ENCODE measurements at places on chromosomes 1 and 21. TPM values are rescaled to one million over a fixed set of nuclear protein-coding genes. Genes with fewer than 3 reads are reported as not detected.

- H3K36me3 ChIP-seq: no peaks in the 10 kb centered on the region
- H3K4me3 ChIP-seq: no peak overlapping the region
- no peak overlapping the region for H3K27ac ChIP-seq
- H3K4me1 ChIP-seq: no peaks in the 10 kb centered on the region
- no peaks in the 10 kb centered on the region for H3K27me3 ChIP-seq
- no peak for DNase-seq
These were observed 482.6 kb downstream of the TTLL7 start for GRCh38 chr1:83516369-83516768.

Gene CELA3B
- not detected for total RNA-seq

Gene MYOG
- total RNA-seq: not detected

- no peak for DNase-seq
- H3K36me3 ChIP-seq: no peaks in the 10 kb centered on the region
- no peaks in the 10 kb centered on the region for H3K27me3 ChIP-seq
- H3K4me3 ChIP-seq: no peak overlapping the region
- H3K27ac ChIP-seq: peak overlapping the region; percentile 41
These were observed 356.4 kb upstream of the ST6GALNAC5 start for GRCh38 chr1:76510672-76511557.

DNA sequence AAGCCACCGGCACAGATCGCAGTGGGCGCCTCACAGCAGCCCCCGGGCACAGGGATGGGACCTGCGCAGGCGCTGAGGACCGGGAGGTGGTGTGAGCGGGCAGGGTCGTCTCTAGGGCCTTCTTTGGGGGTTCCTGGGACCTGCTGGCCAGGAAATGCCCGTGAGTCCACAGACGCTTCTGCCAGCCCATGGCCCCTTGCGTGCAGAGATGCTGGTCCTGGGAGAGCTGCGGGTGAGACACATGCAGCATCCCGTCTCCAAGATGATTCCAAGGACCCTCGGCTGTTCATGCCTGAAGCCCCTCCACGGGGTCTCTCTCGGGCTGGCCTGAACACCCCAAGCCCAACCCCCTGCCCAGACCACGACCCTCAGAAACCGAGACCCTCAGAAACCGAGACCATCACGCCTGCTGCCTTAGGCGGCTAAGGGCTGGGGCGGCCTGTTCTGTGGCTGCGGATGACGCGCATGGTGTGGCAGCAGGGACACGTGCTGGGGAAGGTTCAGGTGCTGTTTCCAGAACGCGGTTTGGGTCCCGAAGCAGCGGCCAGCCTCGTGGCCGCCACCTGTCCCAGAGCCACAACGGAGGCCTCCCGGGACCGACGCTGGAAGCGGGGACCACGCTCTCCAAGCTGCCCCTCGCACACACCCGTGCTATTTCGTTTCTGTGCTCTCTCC lies 23.0 kb downstream of the CFAP74 start:
- no peak for DNase-seq
- no peaks in the 10 kb centered on the region for H3K27me3 ChIP-seq
- H3K4me3 ChIP-seq: no peak overlapping the region

Gene RIMS3
- total RNA-seq: 1.2 TPM

Gene PRAMEF4
- not detected for total RNA-seq

Gene DMRTA2
- total RNA-seq: not detected

GRCh38 chr1:24917327-24918074 lies 12.6 kb downstream of the RUNX3 start:
- H3K27me3 ChIP-seq: no peaks in the 10 kb centered on the region
- H3K4me1 ChIP-seq: peaks cover 76% of the 10 kb centered on the region
- peaks cover 77% of the 10 kb centered on the region for H3K36me3 ChIP-seq
- H3K27ac ChIP-seq: peak overlapping the region; percentile 87

GRCh38 chr1:37153116-37154100 lies 119.1 kb upstream of the GRIK3 start:
- no peak for DNase-seq
- no peaks in the 10 kb centered on the region for H3K4me1 ChIP-seq
- H3K27ac ChIP-seq: no peak overlapping the region
- no peaks in the 10 kb centered on the region for H3K36me3 ChIP-seq
- no peak overlapping the region for H3K4me3 ChIP-seq

Gene MYOM3
- total RNA-seq: not detected

Gene PDZK1
- total RNA-seq: not detected

- H3K4me3 ChIP-seq: no peak overlapping the region
- H3K27ac ChIP-seq: peak overlapping the region; percentile 12
- H3K4me1 ChIP-seq: no peaks in the 10 kb centered on the region
- H3K36me3 ChIP-seq: no peaks in the 10 kb centered on the region
These were observed 9.8 kb upstream of the SFN start for GRCh38 chr1:26853156-26853555.

GRCh38 chr1:107442551-107442950 lies 301.7 kb downstream of the NTNG1 start:
- H3K27me3 ChIP-seq: peaks cover 4% of the 10 kb centered on the region
- no peaks in the 10 kb centered on the region for H3K36me3 ChIP-seq
- H3K4me3 ChIP-seq: no peak overlapping the region
- DNase-seq: no peak

Gene TTC34
- total RNA-seq: 6.0 TPM

DNA sequence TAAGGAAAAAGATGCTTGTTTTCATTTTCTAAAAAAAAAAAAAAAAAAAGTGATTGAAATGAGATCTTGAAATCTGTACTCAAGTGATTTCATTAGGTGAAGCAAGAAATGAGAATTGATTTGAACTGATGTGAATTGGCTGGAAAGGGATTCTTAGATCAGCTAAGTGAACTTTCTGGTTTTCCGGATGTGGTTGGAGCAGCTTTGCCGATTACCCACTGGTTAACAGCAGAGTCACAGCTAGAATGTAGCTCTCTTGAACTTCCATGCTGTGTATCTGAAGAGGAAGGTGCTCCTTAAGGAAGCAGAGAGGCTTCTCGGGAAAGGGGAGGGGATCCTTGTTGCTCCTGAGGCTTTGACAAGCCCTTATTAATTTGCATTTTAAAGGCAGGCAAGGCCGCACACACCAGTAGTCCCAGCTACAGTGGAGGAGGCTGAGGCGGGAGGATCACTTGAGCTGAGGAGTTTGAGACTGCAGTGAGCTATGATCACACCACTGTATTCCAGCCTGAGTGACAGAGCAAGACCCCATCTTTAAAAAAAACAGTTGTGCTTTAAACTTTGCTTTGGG lies 28.7 kb upstream of the PWP2 start:
- peaks cover 8% of the 10 kb centered on the region for H3K36me3 ChIP-seq
- H3K4me3 ChIP-seq: peak overlapping the region; percentile 20
- peaks cover 61% of the 10 kb centered on the region for H3K4me1 ChIP-seq

- H3K36me3 ChIP-seq: no peaks in the 10 kb centered on the region
- no peak overlapping the region for H3K4me3 ChIP-seq
- no peak overlapping the region for H3K27ac ChIP-seq
- no peaks in the 10 kb centered on the region for H3K4me1 ChIP-seq
- H3K27me3 ChIP-seq: no peaks in the 10 kb centered on the region
These were observed 82.3 kb upstream of the S1PR1 start for GRCh38 chr1:101154547-101154946.

- H3K4me3 ChIP-seq: no peak overlapping the region
- no peak overlapping the region for H3K27ac ChIP-seq
- H3K27me3 ChIP-seq: no peaks in the 10 kb centered on the region
- DNase-seq: no peak
- no peaks in the 10 kb centered on the region for H3K4me1 ChIP-seq
- H3K36me3 ChIP-seq: no peaks in the 10 kb centered on the region
These were observed 126.8 kb downstream of the PIK3R3 start for GRCh38 chr1:46005594-46005993.

DNA sequence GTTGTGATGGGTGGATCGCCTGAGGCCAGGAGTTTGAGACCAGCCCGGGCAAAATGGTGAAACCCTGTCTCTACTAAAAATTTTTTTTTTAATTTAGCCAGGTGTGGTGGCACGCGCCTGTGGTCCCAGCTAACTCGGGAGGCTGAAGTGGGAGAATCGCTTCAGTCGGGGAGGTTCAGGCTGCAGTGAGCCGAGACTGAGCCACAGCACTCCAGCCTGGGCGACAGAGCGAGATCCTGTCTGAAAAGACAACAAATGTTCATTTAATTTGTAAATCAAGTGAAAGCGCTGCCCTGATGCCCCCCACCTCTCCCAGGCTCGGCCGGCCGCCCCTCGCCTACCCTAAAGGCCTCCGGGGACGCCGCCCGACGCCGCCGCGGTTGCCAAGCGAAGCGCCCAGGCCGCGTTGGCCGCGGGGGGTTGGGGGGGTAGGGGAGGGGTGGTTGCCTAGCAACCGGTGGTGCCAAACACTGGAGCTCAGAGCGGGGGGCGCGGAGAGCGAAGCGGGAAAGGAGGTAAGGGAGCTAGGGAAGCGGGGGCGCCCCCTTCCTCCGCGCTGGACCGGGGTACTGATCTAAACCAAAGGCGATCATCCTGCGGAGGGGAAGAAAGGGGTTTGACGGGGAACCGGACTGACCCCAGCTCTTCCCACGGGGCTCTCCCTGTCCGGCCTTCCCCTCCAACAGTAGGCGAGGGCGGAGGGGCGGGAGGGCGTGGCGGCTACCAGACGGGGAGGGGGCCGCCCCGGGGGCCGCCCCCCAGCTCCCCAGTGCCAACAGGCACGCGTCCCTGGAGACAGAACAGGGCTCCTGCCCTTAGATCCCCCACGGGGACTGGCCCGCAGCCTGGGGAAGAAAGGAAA lies at the start of gene TEKT2:
TSS of gene TEKT2 (plus strand) at position 460 of the 862 bp plus-strand sequence. CDS start 828 bp downstream, outside the sequence.
- peaks cover 19% of the 10 kb centered on the region for H3K27me3 ChIP-seq
- H3K4me1 ChIP-seq: no peaks in the 10 kb centered on the region
- peak within 1 kb of the TSS; percentile 33 for H3K4me3 ChIP-seq
- H3K27ac ChIP-seq: no peak within 1 kb of the TSS
- DNase-seq: no peak

- H3K27me3 ChIP-seq: no peaks in the 10 kb centered on the region
- no peak for DNase-seq
- no peaks in the 10 kb centered on the region for H3K36me3 ChIP-seq
- H3K4me3 ChIP-seq: no peak overlapping the region
- H3K27ac ChIP-seq: no peak overlapping the region
- no peaks in the 10 kb centered on the region for H3K4me1 ChIP-seq
These were observed 25.2 kb upstream of the NKAIN1 start for GRCh38 chr1:31264790-31265386.

DNA sequence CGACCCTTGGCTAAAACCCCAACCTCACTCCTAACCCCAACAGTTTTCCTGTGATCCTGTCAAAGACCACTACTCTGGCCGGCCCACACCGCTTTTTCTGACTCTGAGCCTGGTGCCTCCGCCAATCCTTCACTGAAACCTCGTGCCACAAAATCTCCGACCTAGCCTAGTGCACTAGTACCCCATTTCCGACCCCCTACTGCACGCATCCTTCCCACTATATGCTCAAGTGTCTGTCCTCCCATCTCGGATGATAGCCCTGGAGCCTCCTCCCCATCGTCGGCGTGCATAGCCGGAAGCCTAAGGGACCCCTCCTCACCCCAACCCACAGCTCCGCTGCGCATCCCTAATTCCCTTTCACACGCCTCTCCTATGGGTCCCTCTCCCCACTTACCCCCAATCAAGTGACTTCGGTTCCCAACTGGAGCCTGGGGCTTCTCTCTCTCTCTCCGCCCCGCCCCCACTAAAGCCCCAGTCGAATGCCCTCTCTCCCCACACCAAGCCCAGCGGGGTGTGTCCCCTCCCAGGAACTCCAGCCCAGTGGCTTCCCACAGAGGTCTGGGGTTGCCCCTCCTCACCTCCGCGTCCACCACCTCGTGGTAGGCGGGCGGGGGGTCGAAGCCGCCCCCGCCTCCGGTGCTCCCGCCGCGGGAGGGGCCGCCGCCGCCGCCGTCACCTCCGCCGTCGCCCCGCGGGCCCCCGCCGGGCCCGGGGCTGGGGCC lies 791 bp downstream of the USP24 start:
- H3K27me3 ChIP-seq: no peaks in the 10 kb centered on the region
- DNase-seq: peak; percentile 67
- H3K4me1 ChIP-seq: peaks cover 43% of the 10 kb centered on the region
- peak overlapping the region; percentile 96 for H3K27ac ChIP-seq
- H3K36me3 ChIP-seq: no peaks in the 10 kb centered on the region

GRCh38 chr21:39720126-39720778 lies 24.7 kb upstream of the IGSF5 start:
- H3K4me3 ChIP-seq: no peak overlapping the region
- H3K27ac ChIP-seq: no peak overlapping the region
- no peaks in the 10 kb centered on the region for H3K36me3 ChIP-seq

Gene KRTAP12-4
- not detected for total RNA-seq

- no peak overlapping the region for H3K27ac ChIP-seq
- no peak for DNase-seq
- H3K36me3 ChIP-seq: no peaks in the 10 kb centered on the region
- H3K27me3 ChIP-seq: peaks cover 2% of the 10 kb centered on the region
- no peak overlapping the region for H3K4me3 ChIP-seq
- no peaks in the 10 kb centered on the region for H3K4me1 ChIP-seq
These were observed 180.1 kb upstream of the ESRRG start for GRCh38 chr1:216903382-216903740.

DNA sequence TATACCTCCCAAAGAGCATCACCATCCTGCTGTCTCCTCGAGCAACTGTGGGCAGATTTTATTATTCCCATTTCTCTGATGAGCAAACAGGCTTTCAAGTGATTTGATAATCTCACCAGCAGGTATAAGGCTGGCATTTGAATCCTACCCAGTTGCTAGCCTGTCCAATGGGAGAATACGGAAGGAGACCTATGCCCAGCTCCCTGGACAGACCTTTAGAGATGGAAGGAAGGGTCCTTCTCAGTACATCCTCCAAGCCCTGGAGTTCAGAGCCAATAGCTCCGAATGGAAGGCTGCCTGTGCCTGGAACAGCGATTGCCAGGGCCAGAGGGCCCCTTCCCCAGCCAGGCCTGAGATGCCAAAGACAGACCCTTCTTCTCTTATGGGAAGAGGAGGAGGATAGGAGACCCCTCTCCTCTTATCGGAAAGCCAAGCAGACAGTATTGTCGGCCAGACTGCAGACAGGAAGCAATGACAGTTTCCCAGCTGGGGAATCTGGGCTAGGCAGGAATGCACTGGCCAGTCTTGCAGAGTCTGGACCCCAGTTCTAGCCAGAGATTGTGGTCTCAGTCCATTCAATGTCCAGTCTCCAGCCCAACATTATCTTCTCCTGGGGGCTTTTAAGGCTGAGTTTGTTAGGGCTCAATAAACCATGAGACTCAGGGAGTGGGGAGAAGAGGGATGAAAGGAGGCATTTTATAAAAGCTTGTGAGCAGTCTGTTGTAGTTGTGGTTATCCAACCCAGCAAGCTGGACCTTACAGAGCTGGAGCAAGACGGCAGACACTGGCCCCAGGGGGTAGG lies 2.0 kb downstream of the IFFO2 start:
- peaks cover 71% of the 10 kb centered on the region for H3K4me1 ChIP-seq
- H3K4me3 ChIP-seq: peak overlapping the region; percentile 79
- peak overlapping the region; percentile 99 for H3K27ac ChIP-seq
- no peak for DNase-seq
- H3K27me3 ChIP-seq: no peaks in the 10 kb centered on the region

Gene GLIS1
- total RNA-seq: not detected

DNA sequence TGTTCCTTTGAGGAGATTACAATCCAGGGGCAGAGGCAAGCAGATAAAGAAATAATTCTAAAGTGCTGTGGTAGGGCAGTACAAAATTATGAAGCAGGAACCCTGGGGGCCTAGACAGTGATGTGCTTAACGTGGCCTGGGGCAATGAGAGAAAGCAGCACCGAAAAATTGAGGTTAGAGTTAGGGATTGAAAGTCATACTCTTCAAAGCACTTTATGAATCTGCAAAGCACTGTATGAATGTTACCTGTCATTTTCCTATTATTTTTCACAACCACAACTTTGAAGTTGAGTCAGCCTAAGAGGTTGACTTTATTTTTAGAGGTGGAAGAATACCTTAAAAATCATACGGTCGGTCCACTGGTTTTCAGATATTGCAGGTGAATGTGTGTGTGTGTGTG lies 183.4 kb upstream of the NFIA start:
- no peak for DNase-seq
- H3K27me3 ChIP-seq: peaks cover 2% of the 10 kb centered on the region
- H3K27ac ChIP-seq: no peak overlapping the region
- no peaks in the 10 kb centered on the region for H3K4me1 ChIP-seq
- no peak overlapping the region for H3K4me3 ChIP-seq

All from naive thymus-derived CD8-positive, alpha-beta T cell (primary cell).